ENCODE measurements at places on chromosomes 3 and 15.
A peak's percentile ranks its signal among the peaks of the same experiment; 100 is the strongest.

GRCh38 chr3:120151791-120152190, 57.5 kb upstream of the GSK3B start:
- DNase-seq = no peak

- DNase-seq = no peak
Observed at GRCh38 chr3:21927261-21927660, 176.3 kb upstream of the ZNF385D start.

- no peak for DNase-seq
Observed at GRCh38 chr3:80492162-80492561, 724.4 kb upstream of the ROBO1 start.

GRCh38 chr3:149095487-149095886, 9.2 kb upstream of the HLTF start:
- no peak for DNase-seq

DNA sequence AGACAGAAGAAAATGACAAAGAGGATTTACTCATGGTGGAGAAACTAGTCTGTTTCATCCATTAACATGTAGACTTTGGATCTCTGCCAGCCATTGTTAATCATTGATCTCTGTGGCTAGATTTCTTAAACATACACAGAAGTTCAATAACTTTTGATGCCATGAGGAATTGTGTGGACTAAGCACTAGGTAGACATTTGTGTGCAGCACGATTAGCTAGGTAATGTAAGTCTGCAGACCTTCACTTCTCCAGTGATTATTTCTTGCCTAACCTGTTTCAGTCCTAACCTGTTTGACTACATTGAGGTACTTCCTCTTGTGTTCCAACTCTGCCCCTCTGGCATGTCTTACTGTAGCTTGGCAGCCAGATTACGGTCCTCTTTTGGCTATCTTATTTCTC, 928.5 kb upstream of the ROBO1 start:
- DNase-seq = peak; percentile 67

DNA sequence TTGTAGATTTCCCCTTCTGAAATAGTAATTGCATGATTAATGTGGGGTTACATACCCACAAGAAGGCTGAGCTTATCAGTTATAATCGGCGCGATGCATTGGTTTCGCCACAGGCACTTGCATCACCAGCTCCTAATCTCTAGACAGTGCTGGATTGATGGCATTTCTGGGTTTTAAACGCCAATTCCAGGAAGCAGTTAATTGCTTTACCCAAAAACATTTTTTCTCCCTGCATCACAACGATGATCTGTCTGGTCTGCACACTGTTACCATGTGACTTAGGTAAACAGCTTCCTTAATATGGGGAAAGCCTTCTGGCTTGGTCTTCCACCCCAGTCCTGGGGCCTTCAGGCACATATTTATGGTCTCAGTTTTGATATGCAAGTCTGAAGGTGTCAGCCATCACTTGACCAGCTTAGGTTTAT, 70.0 kb upstream of the HEG1 start:
- no peak for DNase-seq

DNA sequence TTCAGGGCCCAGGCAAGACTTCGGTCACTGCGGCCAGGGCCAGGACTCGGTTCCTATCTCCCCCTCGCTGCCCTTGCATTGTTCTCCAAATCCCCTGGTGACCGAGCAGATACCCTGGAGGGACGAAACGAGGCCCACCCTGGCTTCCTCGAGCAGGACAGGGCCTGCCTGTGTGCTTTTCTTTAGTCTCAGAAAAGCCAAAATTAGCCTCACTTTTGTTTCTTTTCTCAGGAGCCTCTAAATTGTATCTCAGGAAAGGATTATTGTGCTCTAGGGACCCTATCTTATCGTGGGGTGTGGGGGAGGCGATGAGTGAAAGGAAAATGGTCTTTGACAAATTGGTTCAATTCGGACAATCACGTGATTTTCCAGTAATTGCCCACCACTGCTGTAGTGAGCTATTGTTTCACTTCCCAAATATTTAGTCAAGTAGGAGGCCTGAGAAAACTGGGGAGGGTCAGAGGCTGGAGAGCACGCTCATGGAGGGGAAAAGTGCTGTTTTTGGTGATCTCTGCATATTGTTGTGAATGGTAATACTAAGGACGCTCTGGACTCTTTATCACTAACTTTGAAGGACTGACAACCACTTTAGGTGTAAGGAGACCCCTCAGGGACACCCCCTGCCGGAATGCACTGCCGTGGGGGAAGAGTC, 61.6 kb downstream of the TMEM44 start:
- no peak for DNase-seq
